HL-60 (cell line): ENCODE measurements at places on chromosomes 1 and 21.
A peak's percentile ranks its signal among the peaks of the same experiment; 100 is the strongest.

DNA sequence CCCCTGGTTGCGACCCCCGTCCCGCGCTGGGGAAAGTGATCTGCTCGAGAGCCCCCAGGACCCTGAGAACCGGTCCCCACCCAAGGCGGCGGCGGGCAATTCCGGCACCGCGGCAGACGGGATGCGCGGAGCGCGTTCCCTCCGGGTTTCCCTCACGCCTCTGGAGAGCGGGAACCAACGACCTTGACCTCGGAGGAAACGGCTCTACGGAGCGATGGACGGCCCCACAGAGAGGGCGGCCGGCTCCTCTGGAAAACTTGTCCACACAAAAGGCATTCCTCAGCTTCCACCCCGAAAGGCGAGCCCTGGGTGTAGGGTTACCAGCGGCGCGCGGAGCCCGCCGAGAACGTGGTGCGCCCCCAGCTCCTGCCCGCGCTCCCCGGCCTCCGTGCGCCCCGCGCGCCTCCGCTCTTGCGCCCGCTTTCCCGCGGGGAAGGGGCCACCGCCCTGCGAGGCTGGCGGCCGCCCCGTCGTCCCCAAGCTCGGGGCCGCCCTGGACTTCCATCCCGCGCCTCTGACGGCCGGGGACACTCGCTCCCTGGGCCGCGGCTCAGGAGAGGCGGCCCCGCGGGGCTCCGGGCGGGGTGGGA lies 391 bp upstream of the KIAA1614 start:
- DNase-seq, result no peak

- DNase-seq, result no peak
Observed at GRCh38 chr1:231037585-231038517, 2.2 kb downstream of the FAM89A start.

DNA sequence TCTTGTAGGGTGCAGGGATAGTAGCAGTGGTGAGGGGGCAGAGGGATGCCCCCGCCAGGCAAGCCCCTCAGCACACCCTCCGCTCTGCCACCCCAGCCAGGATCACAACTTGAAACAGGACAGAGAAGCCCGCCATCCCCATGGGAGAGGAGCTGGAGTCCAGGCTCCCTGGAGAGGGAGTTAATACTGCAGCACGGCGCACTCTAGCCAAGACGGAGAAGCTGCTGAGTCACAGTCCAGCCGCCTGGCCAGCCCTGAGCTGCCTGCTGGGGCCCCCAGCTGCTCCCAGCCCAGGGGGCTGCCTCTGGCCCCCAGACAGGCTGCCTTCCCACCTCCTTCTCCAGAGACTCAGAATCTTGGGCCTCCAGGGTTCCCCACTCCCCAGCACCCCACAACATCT lies 87.2 kb downstream of the SYT2 start:
- DNase-seq, result no peak

GRCh38 chr21:34883491-34884271 lies 165.4 kb downstream of the RUNX1 start:
- DNase-seq, result no peak

GRCh38 chr1:43366179-43366578 lies 1.6 kb downstream of the ELOVL1 start:
- DNase-seq, result no peak

- no peak for DNase-seq
Observed at GRCh38 chr1:153991151-153991630, 629 bp downstream of the RPS27 start.

DNA sequence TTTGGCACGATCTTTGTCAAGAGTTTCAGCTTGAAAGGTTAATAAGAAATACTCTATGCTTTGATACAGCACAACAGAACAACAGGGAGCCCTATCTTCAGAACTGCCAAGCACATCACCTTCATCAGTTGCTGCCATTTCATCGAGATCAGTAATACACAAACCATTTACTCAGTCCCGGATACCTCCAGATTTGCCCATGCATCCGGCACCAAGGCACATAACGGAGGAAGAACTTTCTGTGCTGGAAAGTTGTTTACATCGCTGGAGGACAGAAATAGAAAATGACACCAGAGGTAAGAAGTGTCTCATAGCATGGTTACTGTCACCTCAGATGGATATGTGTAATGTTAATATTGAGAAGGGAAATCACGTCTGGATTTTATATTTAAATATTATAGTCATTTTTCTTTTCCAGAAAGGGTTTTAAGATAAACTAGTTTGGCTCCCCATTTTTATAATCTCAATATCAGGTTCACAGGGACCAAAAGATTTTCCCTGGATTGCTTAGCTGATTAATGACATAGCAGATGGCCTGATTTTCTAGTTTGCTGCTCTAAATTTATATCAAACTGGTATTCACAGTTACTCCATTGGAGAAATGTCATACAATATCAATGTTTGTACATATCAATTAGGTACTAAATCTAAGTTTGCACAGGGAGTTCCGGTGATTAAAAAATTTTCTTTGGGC lies 97.3 kb downstream of the USP25 start:
- no peak for DNase-seq

DNA sequence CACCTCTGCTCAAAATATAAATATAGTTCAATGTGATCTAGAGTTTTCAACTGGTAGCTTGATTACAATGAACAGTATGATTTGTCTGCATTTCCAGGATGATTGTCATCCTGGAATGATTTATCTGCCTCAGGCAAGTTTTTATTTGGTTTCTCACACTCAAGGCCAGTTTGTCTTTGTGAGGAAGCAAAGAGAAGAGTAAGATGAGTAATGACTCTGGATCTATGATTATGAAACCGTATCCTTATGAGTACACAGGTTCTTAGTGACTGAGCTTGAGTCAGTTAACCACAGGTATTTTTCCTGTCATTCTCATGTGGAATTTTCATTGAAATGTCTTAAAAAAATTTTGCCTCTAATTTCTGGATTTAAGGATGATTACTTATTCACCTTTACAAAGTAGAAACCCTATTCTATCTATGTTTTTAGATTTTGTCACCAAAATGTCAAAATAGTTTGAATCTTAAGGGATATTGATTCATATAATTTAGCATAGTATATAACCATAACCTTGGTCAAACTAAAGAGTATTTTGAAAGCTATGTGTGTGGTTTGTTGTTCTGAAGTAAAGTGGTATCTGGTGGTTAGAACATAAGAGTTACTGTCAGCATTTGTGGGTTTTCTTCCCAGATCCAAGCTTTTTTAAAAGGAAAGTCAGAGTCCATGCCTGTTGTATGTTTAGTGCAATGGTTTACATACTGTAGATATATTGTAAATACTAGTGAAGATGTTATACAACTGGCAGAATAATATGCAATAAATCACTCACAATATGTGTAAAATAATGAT lies 145.0 kb downstream of the RASAL2 start:
- DNase-seq, result no peak

DNA sequence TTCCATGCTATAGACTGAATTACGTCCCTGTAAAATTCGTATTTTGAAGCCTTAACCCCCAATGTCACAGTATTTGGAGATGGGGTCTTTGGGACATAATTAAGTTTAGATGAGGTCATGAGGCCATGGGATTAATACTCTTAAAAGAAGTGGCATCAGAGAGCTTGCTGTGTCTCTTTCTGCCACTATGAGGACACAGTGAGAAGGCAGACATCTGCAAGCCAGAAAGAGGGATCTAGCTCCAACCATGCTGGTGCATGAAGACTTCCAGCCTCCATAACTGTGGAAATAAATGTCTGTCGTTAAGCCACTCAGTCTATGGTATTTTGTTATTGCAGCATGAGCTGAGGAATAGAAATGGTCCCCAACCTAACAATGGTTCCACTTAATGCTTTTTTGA lies 99.0 kb downstream of the LTN1 start:
- DNase-seq, result no peak

GRCh38 chr1:153361480-153362109 lies 3.9 kb downstream of the S100A9 start:
- DNase-seq, result no peak

DNA sequence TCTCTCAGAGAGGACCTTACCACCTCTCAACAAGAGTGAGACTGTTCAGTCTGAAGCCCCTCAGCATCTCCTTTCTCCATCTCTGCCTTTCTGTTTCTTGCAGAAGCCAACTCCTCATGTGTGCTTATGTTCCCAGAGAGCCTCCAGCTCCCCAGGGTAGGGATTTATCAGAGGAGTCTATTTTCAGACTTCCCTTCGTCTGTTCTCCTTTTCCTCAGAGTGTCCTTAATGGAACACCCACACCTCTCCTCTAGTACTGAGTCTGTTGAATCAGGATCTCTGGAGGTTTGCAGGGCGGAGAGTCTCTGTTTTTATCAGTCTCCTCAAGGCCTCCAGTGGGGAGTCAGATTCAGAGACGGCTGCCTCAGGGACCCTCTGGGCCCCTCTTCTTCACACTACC lies 25.1 kb upstream of the DNAJC6 start:
- DNase-seq, result no peak

DNA sequence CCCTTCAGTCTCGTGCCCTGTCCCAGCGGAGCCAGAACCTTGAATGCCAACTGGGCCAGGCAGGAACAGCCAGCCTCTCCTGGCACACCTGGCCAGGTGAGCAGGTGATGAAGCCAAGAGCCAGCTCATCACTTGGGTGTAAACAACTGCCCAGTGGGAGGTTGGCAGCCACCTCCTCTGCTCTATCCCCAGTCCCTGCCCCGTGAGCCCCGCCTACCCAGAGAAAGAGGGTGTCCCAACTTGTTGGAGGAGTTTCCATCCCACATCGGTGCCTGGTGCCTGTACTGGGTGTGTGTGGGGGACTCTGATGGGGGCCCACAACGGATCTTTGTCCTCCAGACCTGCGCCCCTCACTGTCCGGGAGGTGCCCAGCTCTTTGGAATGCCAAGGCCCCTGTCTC lies 17.8 kb upstream of the FAM131C start:
- no peak for DNase-seq

DNA sequence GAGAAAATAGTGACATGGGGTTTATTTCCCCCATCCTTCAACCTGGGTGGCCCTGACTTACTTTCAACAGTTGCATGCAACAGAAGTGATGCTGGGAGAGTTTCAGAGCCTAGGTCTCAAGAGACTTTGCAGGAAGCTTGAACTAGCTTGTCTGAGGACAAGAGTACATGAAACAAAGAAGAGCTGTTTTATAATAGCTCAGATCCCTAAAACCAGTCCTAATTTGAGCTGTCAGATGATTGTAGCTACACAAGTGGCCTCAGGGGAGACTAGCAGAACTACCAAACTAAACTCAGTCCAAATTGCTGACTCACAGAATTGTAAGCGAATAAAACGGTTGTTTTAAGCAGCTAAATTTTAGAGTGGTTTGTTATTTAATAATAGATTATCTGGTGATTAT lies 17.1 kb downstream of the RC3H1 start:
- no peak for DNase-seq

GRCh38 chr1:9332513-9333143 lies 39.9 kb downstream of the SPSB1 start:
- no peak for DNase-seq

- no peak for DNase-seq
Observed at GRCh38 chr21:43289966-43290365, 121.2 kb downstream of the CRYAA start.

DNA sequence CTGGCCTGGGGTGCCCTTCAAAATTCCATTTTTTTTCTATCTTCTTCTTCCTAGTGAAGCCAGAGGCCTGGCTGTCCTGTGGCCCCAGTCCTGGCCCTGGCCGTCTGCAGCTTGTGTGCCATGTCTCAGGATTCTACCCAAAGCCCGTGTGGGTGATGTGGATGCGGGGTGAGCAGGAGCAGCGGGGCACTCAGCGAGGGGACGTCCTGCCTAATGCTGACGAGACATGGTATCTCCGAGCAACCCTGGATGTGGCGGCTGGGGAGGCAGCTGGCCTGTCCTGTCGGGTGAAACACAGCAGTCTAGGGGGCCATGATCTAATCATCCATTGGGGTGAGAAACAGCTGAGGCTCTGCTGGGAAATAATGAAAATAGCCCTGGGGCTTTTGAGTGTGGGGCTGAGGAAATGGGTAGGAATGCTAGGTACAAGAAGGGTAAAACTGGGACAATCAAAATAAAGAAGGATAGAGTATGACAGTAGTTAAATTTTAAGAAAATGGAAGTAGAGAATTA lies 2.1 kb downstream of the CD1E start:
- DNase-seq, result no peak

DNA sequence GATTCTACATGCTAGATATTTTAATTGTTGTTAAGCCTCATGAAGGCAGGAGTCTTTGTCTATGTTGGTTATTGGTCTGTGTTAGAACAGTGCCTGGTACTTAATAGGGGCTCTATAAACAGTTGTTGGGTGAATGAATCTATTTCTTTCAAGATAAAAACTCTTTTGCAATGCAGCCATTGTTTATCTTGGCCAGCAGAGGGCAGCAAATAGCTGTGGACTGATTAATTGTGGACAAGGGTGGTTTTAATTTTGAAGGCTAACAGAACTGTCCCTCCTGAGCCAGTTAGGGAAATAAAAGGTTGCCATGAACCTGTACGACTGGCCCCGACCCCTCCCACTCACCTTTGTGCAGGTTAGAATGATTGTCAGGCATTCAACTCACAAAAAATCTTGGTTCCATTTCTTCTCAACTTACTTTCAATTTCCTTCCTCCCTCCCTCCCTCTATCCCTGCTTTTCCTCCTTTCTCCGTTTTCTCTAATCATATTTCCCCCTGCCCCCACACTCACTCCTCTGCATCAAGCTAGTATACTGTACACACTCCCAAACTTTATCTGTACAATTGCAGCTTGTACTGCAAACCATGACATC lies 66.3 kb upstream of the DIRAS3 start:
- peak; percentile 6 for DNase-seq

DNA sequence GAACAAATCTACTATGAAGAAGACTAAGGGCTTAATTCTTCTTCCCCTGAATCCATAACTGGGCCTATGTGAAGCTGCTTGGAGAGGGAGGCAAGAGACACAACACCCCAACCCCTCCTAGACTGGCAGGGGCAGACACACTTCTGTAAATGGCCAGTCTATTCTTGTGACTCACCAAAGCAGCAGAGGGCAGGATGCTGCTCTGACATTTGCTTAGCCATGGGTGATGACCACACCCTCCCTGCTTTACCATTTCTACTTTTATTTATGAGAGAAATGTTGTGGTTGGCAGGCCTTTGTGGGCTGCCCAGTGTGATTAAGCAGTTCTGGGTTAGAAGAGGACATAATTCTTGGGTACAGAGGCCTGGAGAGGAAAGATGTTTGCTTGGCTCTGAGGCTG lies 189.8 kb upstream of the DPYD start:
- no peak for DNase-seq

- DNase-seq, result no peak
Observed at GRCh38 chr1:162381941-162382750, 618 bp downstream of the C1orf226 start.

- DNase-seq, result no peak
Observed at GRCh38 chr1:17674726-17675500, 80.2 kb upstream of the ACTL8 start.

GRCh38 chr1:176220100-176220689 lies 13.1 kb upstream of the COP1 start:
- no peak for DNase-seq

- no peak for DNase-seq
Observed at GRCh38 chr1:35962952-35963351, 32.0 kb downstream of the AGO3 start.

DNA sequence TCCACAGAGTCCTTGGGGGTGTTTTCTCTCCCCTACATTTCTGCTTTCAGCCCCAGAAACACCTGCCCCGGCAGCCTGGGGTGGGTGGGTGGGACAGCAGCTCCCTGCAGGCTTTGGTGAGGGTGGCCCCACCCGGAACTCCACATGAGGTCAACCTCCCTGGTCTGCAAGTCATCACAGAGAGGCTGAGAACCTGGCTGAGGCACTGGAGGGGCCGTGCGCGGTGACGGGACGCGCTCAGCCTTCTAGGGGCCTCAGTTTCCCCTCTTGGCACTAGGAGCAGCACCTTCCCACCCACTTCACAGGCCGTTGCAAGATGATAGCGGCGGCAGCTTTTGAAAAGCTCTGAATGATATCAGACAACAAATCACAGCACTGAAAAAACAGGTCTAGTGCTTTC lies 37.7 kb upstream of the NID1 start:
- DNase-seq, result no peak
